ENCODE measurements at places on chromosomes 2 and 18.
A peak's percentile ranks its signal among the peaks of the same experiment; 100 is the strongest.

DNA sequence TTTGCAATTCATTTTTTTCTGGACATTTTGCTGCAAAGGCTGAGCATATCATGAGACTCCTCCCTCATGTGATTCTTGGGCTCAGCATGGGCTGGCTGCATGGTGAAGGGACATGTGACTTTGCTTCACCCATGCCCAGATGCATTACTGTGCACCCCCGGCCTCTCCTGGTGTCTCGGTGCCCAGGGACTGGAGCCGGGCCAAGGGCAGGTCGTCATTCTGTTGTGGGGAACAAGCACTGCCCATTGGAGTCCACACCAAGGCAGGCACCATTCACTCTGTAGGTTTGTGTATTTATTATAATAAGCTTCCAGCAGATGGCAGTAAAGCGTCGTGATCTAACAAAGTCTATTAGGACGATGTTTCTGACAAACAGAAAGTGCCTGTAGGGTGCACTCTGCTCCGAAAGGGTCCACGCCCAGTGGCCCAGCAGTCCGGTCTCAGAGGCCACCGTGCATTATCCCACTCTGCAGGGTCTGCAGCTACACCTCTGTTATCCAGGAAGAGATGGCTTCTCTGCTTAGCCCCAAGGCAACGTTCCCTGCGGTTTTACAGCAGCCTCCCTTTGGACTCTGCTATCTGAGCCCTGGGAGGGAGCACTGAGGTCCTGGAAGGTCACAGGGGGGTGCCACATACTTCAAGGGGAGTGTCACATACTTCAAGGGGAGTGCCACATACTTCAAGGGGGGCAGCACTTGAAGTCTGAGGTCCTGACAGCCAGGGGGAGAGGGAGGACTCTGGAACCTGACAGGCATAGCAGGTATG lies 219.6 kb downstream of the TSN start:
- DNase-seq = peak; percentile 6

DNA sequence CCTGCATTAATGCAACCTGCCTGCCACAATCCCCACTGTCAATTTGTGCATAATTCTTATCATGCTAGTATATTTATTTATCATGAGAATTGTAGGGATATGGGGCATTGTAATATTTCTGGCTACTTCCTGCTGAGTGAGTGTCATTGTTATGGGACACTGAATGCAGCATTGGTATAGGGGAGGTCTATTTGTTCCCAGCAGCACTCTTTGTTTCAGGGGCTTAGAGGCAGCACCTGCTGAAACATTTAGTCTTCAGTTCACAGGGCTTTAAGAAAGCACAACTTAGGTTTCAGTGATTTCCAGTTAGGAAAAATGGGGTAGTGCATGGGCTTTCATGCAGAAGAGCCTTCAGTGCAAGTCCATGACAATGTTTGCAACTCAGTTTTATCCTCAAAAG lies 23.6 kb downstream of the SULT1C3 start:
- DNase-seq = no peak

DNA sequence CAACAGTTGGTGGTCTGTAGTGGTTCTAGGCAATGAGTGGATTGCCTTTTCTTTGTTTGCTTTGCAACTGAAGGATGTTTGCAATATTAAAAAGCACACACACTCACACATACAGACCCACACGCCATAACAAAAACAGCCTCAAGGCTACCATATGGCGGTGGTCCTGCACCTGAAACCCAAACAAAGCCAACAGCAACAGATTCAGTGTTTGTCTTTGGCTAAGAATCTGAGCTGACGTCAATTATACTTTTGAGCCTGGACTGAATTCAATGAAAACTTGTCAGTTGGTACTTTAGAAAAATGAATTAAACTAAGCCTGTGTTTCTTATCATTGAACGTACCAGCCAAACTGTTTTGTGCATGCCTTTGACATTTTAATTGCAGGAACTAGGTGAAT lies 65.0 kb upstream of the NYAP2 start:
- DNase-seq = no peak

DNA sequence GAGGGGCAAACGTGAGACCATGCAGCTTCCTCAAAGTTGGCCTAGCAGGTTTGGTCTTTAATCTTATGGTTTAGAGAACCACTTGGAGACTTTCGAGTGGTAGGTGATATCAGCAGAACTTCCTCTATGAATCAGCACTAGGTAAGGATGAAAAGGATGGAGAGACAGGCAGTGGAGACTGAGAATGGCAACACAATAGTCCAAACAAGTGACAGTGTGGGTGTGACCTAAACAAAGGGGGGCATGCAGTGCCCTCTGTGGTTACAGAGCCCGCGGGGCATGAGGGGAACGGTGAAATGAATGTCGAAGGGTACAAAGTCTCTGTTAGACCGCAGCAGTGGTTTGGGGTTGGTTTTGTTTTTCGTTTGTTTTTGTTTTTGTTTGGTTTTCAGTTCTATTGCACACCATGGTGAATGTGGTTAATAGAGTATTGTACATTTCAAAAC lies 143.9 kb downstream of the L3MBTL4 start:
- no peak for DNase-seq

GRCh38 chr2:240775905-240776304 lies 44.1 kb downstream of the KIF1A start:
- DNase-seq = no peak

- DNase-seq = no peak
These were observed 5.9 kb upstream of the LRPPRC start for GRCh38 chr2:44001716-44002115.

Data from activated T-helper 1 cell treated with anti-CD3 and anti-CD28 coated beads, Interleukin-2, amount 50 U/mL, for 16 hours (primary cell).